ENCODE measurements at places on chromosomes 1 and 21. TPM values are rescaled to one million over a fixed set of nuclear protein-coding genes. Genes with fewer than 3 reads are reported as not detected.

ARID1A gene
- 75.6 TPM for total RNA-seq

TTLL10 gene
- total RNA-seq = not detected

FYB2 gene
- not detected for total RNA-seq

NOTCH2 gene
- total RNA-seq = 46.2 TPM

- no peak overlapping the region for H3K4me3 ChIP-seq
- no peaks in the 10 kb centered on the region for H3K27me3 ChIP-seq
- peaks cover 3% of the 10 kb centered on the region for H3K4me1 ChIP-seq
- no peaks in the 10 kb centered on the region for H3K36me3 ChIP-seq
Observed at GRCh38 chr1:95085376-95085775, 12.6 kb upstream of the ALG14 start.

DNA sequence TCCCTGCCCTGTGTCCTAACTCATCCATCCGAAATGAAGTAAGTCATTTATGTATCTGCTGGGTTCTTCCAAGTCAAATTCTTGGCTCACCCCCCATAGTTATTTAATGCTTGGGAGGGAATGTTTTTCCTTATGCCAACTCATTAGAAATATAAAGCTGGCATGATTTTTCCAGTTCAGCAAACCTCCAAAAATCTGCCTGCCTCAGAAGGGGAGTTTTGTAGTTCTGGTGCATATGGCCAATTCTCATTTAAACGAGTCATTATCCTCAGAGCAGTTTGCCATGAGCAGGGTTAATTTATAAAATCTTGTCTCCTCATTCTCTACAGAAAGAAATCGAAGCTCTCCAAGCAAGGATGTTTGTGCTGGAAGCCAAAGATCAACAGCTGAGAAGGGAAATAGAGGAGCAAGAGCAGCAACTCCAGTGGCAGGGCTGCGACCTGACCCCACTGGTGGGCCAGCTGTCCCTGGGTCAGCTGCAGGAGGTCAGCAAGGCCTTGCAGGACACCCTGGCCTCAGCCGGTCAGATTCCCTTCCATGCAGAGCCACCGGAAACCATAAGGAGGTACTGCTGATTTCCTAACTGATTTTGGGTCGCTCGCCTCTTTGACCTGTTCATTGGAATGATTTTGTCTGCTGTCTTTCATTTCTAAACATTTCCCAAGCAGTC, 144.1 kb downstream of the DISC1 start:
- no peaks in the 10 kb centered on the region for H3K27me3 ChIP-seq
- H3K27ac ChIP-seq = no peak overlapping the region
- peaks cover 6% of the 10 kb centered on the region for H3K36me3 ChIP-seq
- no peaks in the 10 kb centered on the region for H3K4me1 ChIP-seq
- H3K4me3 ChIP-seq = no peak overlapping the region

- no peaks in the 10 kb centered on the region for H3K36me3 ChIP-seq
- no peak overlapping the region for H3K27ac ChIP-seq
- DNase-seq = no peak
- no peaks in the 10 kb centered on the region for H3K27me3 ChIP-seq
- peaks cover 10% of the 10 kb centered on the region for H3K4me1 ChIP-seq
Observed at GRCh38 chr1:41777695-41778094, 141.0 kb downstream of the HIVEP3 start.

DNA sequence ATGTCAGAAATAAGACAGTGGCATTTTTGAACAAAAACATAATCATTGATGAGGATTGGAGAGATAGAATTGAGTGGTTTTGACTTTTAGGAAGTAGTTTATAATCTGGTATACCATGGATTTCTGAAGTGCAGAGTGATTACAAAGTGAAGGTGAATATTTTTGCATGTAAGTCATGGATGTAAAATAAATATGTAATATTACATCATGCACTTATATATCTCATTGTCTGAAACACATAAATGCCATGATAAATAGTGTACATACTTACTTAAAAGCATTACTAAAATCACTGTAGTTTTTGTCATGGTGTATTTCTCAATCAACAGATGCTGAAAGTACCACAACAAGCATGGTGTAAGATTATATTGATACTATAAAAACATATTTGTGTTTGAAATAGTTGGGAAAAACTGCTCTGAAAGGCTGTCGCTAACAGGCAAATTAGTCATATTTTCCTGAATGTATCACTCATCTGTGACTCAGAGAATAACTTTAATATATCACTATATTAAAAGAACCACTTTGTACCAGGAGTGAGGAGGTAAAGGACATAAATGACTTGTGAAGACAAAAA, 24.8 kb upstream of the RGS18 start:
- no peak overlapping the region for H3K27ac ChIP-seq
- no peak for DNase-seq
- no peaks in the 10 kb centered on the region for H3K27me3 ChIP-seq
- no peaks in the 10 kb centered on the region for H3K36me3 ChIP-seq
- H3K4me3 ChIP-seq = no peak overlapping the region
